ENCODE measurements at places on chromosomes 1 and 21.

DNA sequence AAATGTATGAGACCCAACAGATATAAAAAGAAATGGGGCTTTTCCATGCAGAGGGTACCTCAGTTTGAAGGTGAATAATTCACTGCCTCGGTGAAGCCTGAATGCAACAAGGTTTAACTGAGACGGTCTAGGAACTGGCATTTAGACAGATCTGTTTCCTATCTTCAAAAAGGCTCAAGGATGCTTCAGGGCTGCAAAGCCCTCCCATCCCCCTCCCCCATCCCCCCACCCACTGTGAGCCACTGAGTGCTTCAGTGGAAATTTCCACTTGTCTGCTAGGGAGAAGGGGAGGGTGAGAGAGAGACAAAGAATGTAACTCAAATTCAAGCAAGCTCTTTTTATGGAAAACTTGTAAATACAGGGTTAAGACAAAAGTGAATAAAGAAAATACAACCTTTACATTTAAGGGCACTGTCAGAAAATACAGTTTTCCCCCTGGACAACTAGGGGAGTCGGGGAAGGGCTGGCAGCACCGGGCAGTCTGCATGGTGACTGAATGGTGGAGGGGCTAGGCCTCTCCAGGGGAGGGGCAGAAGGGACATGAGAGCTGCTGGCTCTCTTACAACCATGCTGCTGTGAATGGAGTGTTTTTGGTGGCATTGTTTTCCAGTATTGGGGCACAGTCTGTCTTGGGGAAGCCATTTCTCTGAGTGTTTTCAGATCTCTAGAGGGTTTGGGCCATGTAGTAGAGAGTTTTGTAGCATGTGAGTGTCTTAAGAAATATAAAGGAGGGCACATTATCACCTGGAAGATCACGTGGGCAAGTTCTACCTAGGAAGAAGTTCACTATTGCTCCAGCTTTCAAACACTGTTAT, 56.7 kb downstream of the MRPS6 start:
- no peak for DNase-seq

- no peak for DNase-seq
These were observed 246.3 kb upstream of the RAB4A start for GRCh38 chr1:229024528-229025130.

DNA sequence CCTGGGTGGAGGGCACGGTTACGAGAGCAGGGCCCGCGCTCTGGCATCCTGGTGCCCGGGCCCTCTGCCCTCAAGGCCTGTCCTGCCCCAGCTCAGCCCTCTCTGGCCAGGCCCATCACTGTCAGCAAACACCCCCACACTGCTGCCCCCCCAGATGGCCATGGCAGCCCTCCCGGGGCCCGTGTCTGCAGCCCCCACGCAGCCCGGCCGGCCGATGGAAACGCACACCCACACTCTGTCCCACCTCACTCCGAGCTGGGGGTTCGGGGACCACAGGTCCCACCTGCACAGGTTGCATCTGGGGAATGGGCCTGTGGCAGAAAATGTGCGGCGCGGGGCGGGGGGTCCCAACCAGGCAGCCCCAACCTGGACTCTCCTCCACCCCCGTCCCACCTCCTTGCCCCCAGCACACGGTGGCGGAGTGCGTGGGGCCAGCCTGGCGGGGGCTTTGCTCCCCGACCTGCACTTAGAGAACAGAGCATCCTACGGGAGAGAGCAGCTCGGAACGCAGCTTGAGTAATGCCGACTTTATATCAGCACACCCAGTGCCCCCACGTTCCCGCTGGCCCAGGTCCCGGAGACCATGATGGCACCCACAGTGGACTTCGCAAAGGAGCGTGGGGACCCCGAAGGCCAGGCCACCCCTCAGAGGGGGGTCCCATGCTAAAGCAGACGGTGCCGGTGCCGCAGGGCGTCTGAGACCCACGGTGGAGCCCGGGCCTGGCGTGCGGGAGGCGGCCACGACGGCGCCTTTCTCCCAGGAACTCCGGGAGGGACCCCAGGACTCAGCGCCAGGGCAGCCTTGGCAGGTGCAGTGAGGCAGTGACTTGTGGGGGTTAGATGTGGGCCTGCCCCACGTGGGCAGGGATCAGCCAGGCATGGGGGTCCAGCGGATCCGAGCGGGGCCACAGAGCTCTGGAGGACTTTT, 7.5 kb upstream of the RNF223 start:
- DNase-seq, result no peak

- no peak for DNase-seq
These were observed 180.7 kb downstream of the ZBTB18 start for GRCh38 chr1:244231572-244232315.

DNA sequence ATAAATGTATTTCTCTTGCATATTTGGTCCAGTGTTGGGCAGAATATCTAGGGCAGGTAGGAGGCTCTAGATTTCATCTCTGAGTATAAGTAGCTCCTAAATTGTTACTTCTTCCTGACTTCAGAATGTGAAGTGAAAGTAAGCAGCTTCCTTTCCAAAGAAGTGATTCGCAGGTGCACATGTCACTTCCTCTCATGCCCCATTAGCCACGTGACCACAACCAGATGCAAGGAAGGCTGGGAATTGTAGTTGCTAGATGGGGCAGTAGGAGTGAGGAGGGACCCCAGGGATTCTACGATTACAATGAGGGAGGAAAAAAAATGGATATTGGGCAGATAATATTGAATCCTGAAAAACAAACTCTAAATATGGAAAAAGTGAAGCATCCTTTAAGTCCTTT, 113.2 kb upstream of the CYYR1 start:
- DNase-seq, result no peak

DNA sequence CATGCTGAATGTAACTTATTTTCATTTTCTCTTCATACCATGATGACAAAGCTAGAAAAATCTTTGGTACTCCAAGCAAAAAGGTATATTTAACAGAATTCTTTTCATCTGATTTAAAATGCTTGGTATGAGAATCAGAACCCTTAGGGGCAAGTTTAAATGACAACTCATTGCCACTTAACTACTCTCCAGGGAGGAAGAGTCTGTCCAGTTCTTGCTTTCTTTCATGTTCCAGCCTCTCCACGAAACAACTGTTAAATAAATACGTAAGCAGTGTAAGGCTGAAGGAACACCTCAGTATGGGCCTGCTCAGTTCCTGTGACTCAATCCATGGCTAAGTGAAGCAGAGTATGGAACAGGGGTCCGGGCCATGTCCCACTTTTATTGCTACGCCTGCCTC, 1.6 kb downstream of the LCE2A start:
- DNase-seq, result no peak

GRCh38 chr1:16195518-16195905, 16.9 kb downstream of the ARHGEF19 start:
- DNase-seq, result no peak

DNA sequence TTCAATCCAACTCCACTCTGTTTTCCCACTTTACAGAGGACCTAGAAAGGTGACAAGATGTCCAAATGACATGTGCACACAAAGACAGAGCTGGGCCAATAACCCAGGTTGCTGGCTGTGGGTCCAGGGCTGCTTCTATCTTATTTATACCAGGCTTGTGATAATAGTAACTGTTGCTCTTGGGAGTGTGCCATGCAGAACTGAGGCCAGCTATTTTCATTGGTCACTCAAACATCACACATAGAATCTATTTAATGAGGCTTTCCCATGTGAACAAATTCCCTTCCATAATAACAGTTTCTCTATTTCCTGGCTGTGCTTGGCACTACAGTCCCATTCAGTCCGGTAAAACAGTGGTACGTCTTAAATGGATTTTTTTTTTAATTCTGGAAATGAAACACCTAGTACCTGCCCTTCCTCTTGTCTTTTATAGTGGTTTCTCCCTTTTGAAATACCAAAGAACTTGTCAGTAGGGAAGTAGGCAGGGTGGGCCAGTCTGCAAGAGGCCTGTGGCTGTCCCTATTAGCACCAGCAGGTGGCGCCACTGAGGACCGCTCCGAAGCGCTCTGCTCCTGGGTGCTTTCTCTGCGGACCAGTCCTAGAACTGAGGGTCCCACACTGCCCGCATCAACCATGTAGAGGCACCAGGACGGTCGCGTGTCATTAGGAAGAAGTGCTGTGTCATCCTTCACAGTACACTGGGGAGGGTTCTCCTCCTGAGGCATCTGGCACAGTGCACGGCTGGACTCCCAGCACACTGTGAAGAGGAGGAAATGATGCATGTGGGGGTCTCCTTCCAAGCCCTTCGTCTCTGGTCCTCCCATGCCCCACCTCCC, 52.1 kb downstream of the GPR161 start:
- DNase-seq, result peak; percentile 17

GRCh38 chr21:29133796-29134195, 3.4 kb downstream of the MAP3K7CL start:
- no peak for DNase-seq

GRCh38 chr1:38005195-38006007, at the start of gene FHL3:
TSS of gene FHL3 (minus strand) at chr1:38005514. CDS start at chr1:37999412, 6,102 bp downstream.
- DNase-seq, result no peak

All from activated CD4-positive, CD25-positive, alpha-beta regulatory T cell treated with anti-CD3 and anti-CD28 coated beads, Interleukin-2, amount 50 U/mL, for 16 hours (primary cell).